ENCODE measurements at places on chromosomes 2 and 18. TPM values are rescaled to one million over a fixed set of nuclear protein-coding genes. Genes with fewer than 3 reads are reported as not detected.

The CYS1 gene
- not detected for total RNA-seq

The SULT1C4 gene
- 0.53 TPM for total RNA-seq

The UNC80 gene
- not detected for total RNA-seq

The SCTR gene
- total RNA-seq = not detected

The ZNF532 gene
- 23.6 TPM for total RNA-seq

The CFAP65 gene
- not detected for total RNA-seq

The ASIC4 gene
- not detected for total RNA-seq

The FSHR gene
- total RNA-seq = not detected

The THUMPD2 gene
- 3.2 TPM for total RNA-seq

The SFT2D3 gene
- total RNA-seq = 4.0 TPM

The ERFE gene
- 0.58 TPM for total RNA-seq

The ZBTB7C gene
- not detected for total RNA-seq

The CCL20 gene
- total RNA-seq = 0.18 TPM

The CHRND gene
- not detected for total RNA-seq

The CD207 gene
- not detected for total RNA-seq

The SLC9A4 gene
- total RNA-seq = not detected

The RBM44 gene
- total RNA-seq = under 0.01 TPM

The ZAP70 gene
- not detected for total RNA-seq

The SLC5A7 gene
- total RNA-seq = not detected

The KCNE4 gene
- total RNA-seq = 0.18 TPM

The ACVR2A gene
- 2.7 TPM for total RNA-seq

The SERPINB12 gene
- not detected for total RNA-seq
